ENCODE measurements at places on chromosomes 5 and 9.

DNA sequence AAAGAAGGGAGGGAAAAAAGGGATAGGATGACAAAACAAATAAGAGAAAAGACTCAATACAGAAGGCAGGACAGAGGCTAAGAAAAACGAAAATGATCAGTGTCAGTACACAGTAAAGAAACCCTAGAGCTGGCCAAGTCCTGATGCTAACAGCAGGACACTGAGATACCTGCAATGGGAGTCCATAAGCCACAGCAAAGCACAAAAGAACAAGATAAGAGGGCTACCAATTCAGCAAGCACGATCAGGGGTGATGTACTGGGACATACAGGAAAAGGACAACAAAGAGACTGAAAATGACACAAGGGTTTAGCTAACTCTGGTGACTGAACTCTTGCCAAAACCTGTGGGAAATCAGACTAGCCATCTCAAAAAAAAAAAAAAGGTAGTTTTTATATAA, 1072.6 kb upstream of the COX7C start:
- peak; percentile 4 for DNase-seq

DNA sequence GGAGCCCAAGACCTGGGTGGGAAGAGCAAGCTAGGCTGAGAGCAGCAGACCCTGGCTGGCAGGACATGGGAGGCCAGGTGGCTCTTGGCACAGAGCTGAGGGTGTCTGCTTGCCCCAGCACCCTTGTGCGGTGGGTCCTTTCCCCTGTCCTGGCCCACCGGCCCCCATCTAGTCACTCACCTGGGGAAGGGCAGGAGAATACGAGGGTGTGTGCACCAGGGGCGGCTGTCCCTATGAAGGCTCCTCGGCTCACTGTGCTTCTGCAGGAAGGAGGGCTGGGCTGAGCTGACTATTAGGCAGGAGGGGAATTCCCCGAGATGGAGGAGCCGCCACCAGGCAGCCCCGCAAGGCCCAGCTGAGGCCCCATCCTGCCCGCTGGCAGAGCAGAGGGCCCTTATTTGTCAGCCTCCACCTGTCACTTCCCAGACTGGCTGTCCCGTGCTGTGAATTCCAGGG, 6.1 kb upstream of the TNIP1 start:
- no peak for DNase-seq

DNA sequence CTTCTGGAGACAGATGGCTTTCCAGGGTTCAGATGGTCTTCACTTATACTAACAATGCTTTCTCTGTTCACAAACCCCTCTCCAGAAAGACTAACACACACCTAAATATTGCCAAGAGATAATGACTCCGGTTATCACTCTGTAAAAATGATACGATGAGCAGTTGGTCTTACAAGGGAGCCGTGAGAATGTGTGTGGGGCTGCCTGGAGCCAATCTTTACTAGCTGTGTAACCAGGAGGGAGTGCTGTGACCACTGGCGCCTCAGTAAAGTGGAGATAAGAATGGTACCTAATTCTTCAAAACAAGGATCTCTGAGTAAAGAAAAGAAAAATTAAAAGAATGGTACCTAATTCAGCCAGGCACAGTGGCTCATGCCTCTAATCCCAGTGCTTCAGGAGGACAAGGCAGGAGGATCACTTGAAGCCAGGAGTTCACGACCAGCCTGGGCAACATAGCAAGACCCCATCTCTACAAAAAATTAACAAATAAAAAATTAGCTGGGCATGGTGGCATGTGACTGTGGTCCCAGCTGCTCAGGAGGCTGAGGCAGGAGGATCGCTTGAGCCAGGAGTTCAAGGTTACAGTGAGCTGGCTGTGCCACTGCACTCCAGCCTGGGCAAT, 39.9 kb upstream of the IL17B start:
- no peak for DNase-seq

DNA sequence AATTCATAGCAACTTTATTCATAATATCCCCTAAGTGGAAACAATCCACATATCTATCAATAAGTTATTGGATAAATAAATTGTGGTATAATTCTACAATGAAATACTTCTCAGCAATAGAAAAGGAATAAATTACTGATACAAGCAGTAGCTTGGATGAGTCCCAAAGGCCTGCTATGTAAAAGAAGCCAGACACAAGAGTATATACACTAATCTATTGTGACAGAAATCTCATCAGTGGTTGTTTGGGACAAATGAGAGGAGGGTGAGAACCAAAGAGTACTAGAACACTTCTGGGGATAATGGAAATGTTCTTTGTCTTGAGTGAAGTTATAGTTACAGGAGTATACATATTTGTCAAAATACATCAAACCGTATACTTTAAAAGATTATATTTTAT, 119.3 kb downstream of the SNCAIP start:
- no peak for DNase-seq

DNA sequence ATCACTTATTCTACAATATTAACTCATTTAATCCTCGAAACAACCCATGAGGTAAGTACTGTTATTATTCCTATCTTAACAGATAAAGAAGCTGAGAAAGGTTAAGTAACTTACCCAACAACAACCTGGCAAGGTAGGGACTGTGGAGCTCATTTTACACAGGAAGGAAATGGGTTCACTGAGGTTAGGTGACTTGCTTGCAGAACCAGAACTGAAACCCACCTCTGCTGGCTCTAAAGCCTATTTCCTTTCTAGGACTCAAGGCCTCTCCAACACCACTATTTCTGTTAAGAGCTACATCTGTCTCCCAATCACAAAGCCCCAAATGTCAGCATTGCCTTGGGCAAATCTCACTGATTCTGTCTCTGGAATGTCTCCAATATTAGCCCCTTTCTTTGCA, 38.9 kb upstream of the IFNK start:
- DNase-seq, result no peak
